Foreskin keratinocyte (primary cell): ENCODE measurements at places on chromosomes 4 and X. TPM values are rescaled to one million over a fixed set of nuclear protein-coding genes. Genes with fewer than 3 reads are reported as not detected.

DNA sequence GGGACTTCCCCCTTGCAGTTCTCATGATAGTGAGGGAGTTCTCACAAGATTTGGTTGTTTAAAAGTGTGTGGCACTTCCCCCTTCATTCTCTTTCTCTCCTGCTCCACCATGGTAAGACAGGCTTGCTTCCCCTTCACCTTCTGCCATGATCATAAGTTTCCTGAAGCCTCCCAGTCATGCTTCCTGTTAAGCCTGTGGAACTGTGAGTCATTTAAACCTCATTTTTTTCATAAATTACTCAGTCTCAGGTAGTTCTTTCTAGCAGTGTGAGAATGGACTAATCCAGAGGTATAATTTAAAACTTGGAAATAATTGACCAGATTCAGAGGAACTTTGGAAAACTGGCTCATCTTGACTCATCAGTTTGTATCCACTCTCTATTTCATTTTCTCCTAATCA lies 129.0 kb downstream of the TMEM47 start:
- no peak for DNase-seq

DNA sequence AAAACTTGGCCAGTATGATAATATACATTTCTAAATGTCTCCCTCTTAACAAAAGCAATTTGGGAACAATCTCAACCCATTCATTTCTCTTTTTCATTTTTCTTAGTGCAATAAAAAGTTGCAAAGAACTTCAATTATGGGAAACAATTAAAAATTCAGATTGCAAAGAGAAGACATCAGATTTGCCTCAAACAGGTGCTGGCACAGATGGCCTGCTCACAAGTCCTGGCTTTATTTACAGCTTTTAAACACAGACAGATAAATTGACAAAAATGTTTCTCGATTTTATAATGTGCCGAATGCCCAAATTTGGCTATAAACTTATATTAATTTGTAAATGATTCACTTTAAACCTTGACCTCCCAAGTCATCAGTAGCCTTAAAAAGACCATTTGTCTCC lies 28.7 kb downstream of the SLC4A4 start:
- DNase-seq = no peak

DNA sequence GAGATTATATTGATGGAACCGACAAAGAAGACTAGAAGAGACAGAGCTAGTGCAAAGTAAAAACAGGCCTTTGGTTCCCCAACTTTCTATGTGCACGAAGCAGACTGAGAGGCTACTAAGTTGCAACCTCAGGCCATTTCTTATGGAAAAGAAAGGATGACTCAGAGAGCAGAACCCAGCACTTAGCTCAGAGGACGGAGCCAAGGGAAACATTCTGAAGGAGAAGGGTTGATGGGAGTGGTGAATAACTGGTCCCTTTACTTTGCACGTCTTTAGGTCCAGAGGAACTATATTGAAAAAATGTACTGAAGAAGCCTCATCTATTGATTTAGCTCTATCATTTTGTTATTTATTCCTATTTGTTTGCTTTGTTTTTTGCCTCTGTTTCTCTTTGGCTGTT lies 182.1 kb downstream of the CPE start:
- DNase-seq = no peak

- DNase-seq = no peak
Observed at GRCh38 chrX:68703369-68703768, 55.9 kb downstream of the STARD8 start.

GRCh38 chr4:134470544-134470943 lies 269.0 kb upstream of the PABPC4L start:
- DNase-seq = peak; percentile 2

- DNase-seq = no peak
Observed at GRCh38 chr4:112199041-112199440, 32.5 kb upstream of the AP1AR start.

- no peak for DNase-seq
Observed at GRCh38 chr4:118814058-118814457, 21.9 kb downstream of the SEC24D start.

DNA sequence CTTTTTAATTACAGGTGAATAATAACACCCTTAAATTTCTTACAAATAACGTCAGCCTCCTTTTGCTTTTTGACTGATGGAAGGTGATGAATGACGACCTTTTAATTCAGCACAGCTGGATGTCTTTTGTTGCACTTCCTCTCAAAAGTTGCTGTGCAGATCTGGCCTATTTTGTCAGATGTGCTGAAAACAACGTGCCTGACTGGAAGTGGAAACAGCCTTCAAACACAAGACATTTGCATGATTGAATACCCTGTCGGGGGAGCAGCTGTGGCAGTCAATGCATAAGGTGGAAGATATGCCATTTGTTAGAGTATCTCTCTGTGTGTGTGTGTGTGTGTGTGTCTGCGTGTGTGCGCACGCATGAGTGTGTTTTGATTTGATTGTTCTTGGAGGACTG lies 579.7 kb downstream of the SPRY1 start:
- DNase-seq = no peak

DNA sequence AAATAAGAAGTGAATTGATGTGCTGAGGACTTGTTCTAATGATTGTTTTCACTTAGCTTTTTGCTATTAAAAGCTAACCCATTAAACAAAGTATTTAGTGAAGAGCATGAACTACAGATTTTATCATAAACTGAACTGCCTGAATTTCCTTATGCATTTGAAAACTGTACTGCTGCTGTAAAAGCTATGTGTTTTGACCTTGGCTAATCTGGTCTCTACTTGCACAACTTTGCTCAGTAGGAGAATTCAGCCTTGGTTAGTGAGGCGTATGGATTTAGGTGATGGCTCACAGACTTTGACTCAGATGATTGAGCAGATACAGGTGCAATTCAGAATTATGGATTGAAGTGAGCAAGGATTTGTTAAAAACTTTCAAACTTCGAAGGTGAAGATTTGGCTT lies 38.7 kb upstream of the FAT1 start:
- DNase-seq = no peak

- DNase-seq = no peak
Observed at GRCh38 chr4:64584125-64584524, 174.9 kb upstream of the TECRL start.

Gene ADH1B
- not detected in 2 replicates for polyA plus RNA-seq

DNA sequence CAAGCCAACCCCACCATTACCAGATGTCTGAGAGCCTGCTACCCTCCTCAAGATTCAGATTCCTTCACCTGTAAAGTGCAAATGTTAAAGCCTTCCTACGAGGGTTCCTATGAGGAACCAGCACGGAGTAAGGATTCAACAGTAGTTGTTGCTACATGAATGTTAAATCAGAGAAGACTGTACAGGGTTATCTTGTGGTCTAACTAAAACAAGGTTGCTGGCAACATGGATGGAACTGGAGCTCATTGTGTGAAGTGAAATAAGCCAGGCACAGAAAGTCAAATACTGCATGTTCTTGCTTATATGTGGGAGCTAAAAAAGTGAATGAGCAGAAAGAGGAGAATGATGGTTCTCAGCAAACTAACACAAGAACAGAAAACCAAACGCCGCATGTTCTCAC lies 238.6 kb downstream of the DCTD start:
- no peak for DNase-seq

GRCh38 chrX:21934414-21934813 lies 6.1 kb upstream of the SMS start:
- peak; percentile 84 for DNase-seq

Gene ZNF81
- polyA plus RNA-seq = 1.6 and 2.4 TPM in 2 replicates

Gene AMMECR1
- polyA plus RNA-seq = 5.3 and 5.8 TPM in 2 replicates
